AG20443 (cell line): ENCODE measurements at places on chromosomes 13 and 19.

DNA sequence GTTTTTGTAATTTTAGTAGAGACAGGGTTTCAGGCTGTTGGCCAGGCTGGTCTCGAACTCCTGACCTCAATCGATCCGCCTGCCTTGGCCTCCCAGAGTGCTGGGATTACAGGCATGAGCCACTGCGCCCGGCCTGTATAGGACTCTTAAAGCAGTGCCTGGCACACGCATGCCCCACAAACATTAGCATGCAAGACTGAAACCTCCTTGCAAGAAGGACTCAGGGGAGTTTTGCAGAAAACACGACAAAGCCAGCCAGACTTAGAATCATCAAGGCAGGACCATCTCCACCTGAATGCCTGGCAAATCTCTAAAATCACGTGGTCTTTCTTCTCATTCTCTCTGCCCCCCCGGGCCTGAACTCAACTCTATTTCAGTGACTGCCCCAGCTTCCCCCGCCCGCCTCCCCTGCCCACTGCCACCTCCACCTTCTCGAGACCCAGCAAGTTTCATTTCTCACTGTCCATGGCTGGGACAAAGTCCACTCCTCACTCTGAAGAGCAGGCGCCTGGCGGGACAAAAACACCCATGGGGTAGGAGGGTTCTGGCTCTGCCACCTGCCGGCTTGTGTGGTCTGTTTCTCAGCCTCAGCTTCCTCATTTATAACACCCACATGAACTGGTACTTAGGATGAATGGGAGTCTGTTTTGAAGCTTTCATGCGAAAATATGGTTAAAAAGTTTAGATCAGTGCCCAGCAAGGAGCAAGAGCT lies 2.4 kb downstream of the TICAM1 start:
- DNase-seq = no peak

- DNase-seq = no peak
Observed at GRCh38 chr13:71240911-71241310, 626.1 kb downstream of the DACH1 start.

DNA sequence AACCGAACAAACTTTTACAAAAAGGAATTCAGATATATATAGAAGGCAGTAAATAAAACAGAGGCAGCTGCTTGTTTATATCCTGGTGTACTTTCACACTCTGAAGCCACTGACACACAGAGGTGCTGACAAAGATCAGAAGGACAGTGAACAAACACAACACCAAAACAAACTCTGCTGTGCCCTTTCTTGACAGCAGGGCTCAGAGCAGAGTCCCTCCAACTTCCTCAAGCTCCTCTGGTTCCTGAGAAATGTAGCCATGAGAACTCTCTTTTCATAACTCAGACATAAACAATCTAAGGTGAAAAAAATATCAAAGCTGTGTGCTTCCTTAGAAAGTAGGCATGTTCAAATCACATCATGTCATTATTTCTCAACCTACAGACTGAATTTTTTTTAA lies 1052.8 kb upstream of the SPRY2 start:
- DNase-seq = no peak

DNA sequence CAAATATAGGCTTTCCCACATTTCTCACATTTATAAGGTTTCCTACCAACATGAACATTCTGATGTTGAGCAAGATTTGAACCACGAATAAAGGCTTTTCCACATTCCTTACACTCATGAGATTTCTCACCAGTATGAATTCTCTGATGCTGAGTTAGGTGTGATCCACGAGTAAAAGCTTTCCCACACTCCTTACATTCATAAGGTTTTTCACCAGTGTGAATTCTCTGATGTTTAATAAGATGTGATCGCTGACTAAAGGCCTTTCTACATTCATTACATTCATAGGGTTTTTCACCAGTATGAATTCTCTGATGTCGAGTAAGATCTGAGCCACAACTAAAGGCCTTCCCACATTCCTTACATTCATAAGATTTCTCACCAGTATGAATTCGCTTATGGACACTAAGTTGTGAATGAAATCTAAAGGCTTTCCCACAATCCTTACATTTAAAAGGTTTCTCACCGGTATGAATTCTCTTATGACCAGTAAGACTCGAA lies 19.0 kb downstream of the ZNF790 start:
- DNase-seq = no peak

- no peak for DNase-seq
Observed at GRCh38 chr19:41261474-41262190, 2.5 kb upstream of the HNRNPUL1 start.

DNA sequence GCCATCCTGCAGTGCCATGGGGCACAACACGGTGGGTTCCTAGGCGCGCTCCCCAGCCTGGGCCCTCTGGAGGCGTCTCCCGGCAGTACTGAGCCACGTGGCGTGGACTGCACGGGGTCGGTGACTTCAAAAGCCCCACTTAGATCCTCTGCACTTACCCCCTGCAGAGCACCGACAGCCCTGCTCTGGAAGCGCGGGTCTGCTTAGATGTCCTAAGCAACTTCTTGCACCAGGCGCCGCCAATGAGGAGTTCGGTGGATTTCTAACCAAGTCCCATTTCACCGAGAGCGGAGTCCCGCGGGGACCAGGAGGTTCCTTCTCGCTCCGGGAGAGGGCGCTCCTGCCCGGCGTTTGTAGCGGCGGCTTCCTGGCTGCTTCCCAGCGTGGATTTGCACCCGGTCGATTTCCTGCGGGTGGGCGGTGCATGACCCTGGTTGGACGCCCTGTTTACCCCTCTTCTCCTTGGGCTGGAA lies 25.2 kb upstream of the ZNF845 start:
- DNase-seq = peak; percentile 61

- DNase-seq = no peak
Observed at GRCh38 chr13:74090397-74090796, 43.8 kb downstream of the KLF12 start.

- DNase-seq = no peak
Observed at GRCh38 chr19:5030136-5030820, 61.4 kb downstream of the KDM4B start.

DNA sequence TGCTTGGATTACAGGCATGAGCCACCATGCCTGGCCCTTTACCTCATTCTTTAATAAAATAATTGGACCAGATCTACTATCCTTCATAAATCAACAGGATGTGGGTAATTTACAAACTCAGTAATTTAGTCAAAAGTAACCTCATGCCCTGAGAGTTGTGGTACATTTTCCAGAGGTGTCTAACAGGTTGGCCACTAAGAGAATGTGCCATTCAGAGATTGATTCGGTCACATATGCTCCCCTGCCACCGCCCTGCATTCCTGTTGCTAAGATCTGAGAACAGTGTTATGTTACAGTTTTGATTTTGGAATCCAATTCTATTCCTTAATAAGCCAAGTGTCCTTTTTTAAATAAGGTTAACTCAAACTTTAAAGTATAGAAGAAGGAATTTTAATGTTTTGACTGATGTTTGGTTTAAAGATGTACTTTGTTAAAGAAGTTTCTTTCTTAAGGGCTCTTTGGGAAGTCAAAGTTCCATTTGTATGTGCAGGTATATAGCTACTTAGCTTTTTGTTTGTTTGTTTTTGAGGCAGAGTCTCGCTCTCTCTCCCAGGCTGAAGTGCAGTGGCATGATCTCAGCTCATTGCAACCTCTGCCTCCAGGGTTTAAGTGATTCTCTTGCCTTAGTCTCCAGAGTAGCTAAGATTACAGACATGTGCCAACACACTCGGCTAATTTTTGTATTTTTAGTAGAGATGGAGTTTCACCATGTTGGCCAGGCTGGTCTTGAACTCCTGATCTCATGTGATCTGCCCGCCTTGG lies 29.2 kb downstream of the PHF11 start:
- DNase-seq = no peak

GRCh38 chr13:37348916-37349643 lies 243.6 kb upstream of the CSNK1A1L start:
- DNase-seq = no peak
